ENCODE measurements at places on chromosomes 12 and 14.

GRCh38 chr14:56112781-56113180 is 5.4 kb upstream of the PELI2 start:
- DNase-seq = no peak

- DNase-seq = no peak
Observed at GRCh38 chr14:30621354-30621939, 672 bp upstream of the SCFD1 start.

DNA sequence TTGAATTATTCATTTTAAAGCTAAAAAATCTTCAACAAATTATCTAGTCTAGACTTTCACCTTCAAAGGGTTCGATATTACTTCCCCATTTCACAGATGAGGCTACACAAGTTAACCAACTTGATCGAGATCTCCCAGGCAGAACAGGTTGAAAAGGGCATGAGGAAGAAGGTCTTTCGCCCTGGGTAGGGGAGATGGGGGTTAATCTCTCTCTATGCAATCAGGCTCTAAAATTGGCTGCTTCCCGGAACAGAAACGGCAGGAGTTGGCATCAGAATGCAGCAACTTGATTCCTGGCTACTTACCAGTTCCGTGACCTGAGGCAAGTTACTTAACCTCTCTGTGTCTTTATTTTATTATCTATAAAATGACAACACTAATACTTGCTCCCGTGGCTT is 2.4 kb upstream of the CISTR start:
- DNase-seq = no peak

DNA sequence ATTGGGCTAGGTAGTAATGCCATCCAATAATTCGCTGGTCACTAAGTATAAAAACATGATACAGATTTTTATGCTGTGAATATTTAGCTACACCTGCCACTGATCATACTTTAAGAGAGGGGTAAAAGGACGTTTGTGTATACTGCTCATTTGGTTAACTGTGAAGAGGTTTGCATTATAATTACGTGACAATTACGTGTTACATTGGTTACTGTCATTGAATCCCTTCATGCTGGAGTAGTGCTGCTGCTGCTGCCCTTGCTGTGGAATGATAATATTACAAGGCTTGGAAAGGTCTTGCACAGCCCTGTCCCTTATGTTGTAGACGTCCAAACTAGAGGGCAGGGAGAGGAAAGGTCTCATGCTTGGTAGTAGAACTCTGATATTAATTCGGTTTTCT is 312.2 kb upstream of the ATP2B1 start:
- no peak for DNase-seq

- DNase-seq = no peak
Observed at GRCh38 chr14:42214981-42215491, 608.4 kb downstream of the LRFN5 start.

DNA sequence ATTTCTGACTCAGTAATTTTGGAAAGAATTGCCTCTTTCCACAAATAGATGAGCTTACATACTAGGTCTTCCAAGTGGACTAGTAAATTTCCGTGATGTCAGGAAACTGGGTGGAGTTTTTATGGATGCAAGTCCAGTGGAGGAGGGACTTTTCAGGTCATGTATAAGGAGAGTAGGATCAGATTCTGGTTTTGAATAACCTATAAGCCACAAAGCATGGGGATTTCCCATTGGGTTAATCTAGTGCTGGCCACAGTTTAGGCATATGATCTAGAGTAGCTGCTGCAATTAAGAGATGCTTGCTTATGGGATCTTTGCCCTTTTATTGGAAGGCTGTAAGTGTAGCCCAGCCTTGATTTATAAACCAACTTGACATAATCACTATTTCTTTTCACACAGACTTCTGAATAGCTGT is 33.8 kb downstream of the STK38L start:
- DNase-seq = no peak

- DNase-seq = no peak
Observed at GRCh38 chr12:100151769-100152168, 9.1 kb upstream of the BLTP3B start.

DNA sequence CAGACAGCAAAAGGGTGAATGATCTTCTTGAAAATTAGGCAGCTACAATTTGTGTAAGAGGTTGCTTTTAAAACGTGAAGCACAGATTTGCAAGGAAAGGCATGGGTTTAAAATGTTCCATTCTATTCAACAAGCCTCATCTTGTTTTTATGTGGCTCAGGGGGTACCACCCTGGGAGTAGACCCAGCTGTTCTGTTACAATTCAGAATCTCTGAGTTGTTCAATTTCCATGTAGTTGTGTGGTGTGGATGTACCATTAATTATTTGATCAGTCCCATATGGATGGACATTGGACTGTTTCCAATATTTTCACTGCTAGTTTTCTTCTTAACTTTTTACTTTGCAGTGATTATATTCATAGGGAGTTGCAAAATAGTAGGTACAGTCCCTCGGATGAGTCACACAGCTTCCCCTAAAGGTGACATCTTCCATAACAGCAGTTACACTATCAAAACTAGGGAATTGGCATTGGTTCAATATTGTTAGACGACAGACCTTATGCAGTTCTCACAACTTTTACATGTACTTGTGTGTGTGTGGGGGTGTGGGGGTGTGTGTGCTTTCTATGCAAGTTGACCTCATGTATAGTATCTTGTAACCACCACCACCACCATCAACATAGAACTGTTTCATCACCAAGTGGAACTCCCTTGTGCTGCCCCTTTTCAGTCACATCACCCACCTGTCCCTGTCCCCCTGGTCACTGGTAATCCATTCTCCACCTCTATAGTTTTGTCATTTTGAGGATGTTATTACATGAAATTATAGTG is 59.0 kb upstream of the CAPRIN2 start:
- DNase-seq = no peak

GRCh38 chr12:1044199-1044598 is 53.2 kb downstream of the ERC1 start:
- DNase-seq = no peak

DNA sequence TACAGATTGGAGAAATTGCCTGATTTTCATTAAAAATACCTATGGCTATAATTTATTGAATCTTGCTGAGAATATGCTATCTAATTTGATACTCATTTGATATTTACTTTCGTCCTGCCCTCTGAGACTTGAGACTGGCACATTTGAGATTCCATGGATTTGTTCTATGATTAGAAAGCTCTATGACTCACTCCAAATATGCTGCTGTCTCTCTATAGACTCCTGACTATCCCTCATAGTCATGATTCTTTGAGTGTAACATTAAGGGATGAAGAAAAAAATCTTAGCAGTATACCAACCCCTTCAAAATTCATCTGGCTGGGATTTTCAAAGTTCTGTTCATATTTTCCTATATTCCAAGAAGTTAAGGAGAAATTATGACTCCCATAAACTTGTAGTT is 191.9 kb downstream of the LRIG3 start:
- no peak for DNase-seq

- peak; percentile 35 for DNase-seq
Observed at GRCh38 chr12:92827836-92828431, 101.2 kb downstream of the EEA1 start.

GRCh38 chr14:32374155-32374554 is 45.1 kb downstream of the AKAP6 start:
- DNase-seq = no peak
